ENCODE measurements at places on chromosomes 13 and 19.

GRCh38 chr19:21508198-21508597, 2.8 kb downstream of the ZNF429 start:
- DNase-seq: no peak

DNA sequence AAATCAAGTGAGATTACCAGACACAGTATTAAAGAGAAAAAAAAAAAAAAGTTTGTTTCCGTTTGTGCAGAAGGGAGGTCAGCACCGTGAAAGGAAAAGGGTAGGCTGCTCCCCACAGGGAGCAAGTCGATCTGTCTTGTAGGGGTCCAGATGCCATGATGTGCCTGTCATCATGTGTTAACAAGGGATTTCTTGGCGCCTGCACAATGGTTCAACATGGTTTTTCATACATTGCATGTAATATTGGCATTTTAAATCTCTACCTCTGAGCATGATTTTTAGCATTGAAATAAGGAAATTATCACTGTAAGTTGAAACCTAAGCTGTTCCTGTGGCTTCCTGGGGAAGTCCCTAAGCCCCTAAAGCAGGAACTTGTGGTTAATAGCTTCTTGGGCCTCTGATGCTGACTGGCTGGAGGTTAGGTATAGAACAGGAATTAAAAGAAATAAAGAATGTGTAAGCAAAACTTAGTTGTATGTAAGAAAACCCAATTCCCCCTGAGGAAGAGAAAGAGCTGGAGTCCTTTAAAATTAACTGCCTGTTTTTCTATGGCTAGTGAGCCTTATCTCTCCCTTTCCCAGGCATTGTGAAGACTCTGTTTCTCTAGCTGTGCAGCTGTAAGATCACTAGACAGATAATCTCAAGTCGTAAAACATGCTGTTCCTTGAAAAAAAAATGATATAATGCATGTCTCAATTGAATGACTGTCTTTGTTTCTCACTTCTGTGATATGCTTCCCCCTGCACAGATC, 7.4 kb upstream of the FCGBP start:
- no peak for DNase-seq

GRCh38 chr19:45981350-45981749, 7.7 kb upstream of the NOVA2 start:
- no peak for DNase-seq

GRCh38 chr19:34350161-34350561, 14.8 kb upstream of the GPI start:
- no peak for DNase-seq

GRCh38 chr19:52691215-52691610, 43.6 kb downstream of the ZNF611 start:
- no peak for DNase-seq

- DNase-seq: no peak
These were observed 395.5 kb downstream of the EFNB2 start for GRCh38 chr13:106139942-106140341.

DNA sequence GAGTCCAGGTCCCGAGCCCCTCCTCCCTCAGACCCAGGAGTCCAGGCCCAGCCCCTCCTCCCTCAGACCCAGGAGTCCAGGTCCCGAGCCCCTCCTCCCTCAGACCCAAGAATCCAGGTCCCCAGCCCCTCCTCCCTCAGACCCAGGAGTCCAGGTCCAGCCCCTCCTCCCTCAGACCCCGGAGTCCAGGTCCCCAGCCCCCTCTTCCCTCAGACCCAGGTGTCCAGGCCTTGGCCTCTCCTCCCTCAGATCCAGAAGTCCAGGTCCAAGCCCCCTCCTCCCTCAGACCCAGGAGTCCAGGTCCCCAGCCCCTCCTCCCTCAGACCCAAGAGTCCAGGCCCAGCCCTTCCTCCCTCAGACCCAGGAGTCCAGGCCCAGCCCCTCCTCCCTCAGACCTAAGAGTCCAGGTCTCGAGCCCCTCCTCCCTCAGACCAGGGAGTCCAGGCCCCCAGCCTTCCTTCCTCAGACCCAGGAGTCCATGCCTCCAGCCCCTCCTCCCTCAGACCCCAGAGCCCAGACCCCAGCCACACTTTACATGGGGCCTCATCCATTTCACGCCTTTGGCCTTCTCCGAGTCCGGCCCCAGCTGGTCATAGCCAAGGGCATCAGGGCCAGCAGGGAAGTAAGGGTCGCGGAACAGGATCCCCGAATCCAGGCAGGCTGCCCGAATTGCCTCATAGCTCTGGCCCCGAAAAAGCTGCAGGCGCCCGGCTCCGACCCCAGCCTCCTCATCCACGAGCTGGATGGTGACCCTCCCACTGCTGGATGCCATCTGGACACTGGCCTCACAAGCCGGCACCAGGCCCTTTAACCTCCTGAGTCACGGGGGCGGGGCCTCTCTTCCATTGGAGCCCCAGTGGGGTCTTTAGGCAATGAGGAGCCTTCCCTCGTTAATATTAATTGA, 628 bp downstream of the CAPN12 start:
- no peak for DNase-seq

DNA sequence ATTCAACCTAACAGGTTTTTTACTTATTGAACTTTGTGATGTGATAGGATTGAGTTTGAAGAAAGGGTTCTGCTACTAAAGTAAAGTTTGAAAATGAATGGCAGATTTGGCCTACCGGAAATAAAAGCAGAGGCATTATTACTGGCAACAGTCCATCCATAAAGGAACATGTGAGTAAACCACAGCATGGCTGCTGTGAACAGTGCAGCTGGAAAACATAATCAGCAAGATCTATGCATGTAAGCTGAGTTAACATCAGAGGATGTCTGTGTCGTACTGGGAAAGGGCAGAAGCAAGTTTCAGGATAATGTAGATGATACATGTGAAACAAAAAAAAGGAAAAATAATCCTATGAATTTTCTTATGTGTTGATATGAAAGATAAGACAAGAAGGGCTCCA, 87.6 kb downstream of the CYSLTR2 start:
- no peak for DNase-seq

GRCh38 chr19:6415591-6416190, 8.9 kb downstream of the KHSRP start:
- DNase-seq: no peak

DNA sequence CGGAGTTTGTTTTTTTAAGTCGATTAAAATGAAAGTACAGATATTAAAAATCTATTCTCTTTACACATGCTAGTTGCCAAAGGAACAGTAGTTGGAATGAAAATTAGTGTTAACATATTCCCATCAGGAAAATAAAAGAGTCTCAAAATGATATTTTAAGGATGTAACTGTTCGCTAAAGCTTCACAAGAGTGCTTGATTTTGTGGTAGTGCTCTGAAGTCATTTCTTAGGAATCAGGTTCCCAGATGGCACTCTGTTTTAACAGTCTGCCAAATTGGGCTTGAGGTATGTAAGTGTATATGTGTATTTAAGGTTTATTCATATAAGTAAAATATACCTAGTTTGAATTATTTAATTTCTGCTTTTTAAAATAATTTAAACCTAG, 128.8 kb downstream of the LMO7 start:
- no peak for DNase-seq

DNA sequence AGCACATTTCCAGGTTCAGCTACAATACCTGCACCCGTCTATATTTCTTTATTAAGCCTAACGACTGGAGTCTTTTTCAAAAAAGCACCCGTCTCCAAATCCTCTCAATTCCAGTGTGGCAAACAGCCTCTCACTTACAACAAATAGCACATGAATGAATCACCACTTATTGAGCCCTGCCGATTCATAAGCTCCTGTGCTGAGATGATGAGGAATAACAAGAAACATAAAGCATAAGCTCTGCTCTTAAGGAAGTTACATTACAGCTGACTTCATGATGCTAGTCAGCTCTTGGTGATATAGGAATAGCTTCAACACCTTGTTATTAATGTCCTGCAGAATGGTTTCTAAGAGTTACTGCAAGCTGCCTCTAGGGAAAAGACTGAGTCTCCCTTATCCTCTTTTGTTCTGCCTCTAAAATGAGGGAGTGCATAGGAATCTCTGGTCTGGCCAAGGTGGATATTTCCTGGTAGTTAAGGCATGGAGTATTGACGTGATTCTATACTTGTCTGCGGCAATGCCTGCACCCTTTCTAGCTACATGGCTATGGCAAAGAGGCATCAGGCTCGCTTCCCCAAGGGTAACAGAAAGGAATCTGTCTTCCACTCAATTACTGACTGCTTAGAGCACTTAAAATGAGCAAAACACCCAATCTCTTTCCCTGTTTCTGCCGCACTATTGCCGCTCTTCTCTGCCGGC, 195.7 kb downstream of the KLF12 start:
- DNase-seq: peak; percentile 73

- peak; percentile 71 for DNase-seq
These were observed 24.9 kb upstream of the WDR18 start for GRCh38 chr19:958967-959855.

GRCh38 chr13:114067381-114067885, 65.0 kb downstream of the RASA3 start:
- no peak for DNase-seq

DNA sequence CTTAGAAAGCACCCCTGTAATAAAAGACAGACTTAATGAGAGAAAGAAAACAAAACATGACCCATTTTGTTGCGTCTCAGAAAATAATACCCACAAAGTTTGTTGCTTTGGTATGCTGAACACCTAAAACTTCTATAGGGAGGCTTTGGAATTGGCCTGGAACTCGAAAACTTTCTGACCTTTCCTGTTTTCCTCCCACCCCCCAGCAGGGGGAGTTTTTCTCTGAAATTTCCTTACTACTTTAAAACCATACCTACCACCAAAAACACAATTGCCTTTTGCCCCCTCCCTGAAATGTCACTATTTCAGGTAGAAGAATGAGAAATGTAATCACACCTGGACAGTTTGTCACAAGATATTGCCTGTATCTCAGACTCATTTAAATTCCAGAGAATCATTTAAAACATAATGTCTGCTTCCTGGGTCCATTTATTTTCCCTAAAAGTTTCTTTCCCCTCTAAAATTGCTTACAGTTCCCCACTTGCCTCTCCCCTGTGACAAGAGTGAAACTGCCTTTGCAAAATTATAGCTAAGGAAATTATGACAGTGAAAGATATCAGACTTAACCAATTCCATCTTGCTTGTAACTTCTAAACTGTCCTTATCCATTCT, 2700.2 kb downstream of the PCDH9 start:
- no peak for DNase-seq

GRCh38 chr13:73480779-73481559, 422.2 kb downstream of the KLF5 start:
- no peak for DNase-seq

DNA sequence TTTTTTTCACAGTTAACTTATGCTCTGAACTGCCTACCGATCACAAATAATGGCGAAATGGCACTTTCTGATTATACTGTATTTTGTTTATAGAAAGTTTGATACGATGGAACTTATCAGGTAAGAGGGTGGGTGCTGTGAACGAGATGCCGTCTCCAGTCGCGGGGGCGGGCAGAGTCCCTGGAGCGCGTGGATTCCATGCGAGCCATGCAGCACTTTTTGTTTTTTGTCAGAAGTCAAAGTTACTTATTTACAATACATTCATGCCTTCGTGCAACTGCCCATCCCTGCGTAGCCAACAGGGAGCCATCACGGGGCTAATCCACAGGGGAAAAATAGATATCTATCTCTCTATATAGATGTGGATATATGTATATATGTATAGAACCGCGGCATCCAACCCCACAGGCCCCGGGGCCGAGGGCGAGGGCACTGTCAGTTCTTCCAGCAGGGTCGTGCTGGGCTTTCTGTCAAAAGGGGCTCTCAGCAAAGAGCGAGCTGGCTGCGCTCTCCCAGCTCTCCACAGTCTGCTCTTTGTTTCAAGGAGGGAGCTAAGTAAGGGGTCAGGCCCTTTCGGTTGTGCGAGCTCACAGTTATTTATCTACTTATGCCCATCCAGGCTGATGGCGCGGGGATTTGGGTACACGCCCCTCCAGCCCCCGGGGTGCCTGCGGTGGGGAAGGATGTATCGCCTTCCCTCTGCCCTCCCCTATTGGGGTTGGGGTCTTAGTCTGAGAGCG, 3.4 kb downstream of the SLITRK1 start:
- DNase-seq: no peak

- DNase-seq: no peak
These were observed 1161.8 kb upstream of the MIR17HG start for GRCh38 chr13:90185734-90186133.

DNA sequence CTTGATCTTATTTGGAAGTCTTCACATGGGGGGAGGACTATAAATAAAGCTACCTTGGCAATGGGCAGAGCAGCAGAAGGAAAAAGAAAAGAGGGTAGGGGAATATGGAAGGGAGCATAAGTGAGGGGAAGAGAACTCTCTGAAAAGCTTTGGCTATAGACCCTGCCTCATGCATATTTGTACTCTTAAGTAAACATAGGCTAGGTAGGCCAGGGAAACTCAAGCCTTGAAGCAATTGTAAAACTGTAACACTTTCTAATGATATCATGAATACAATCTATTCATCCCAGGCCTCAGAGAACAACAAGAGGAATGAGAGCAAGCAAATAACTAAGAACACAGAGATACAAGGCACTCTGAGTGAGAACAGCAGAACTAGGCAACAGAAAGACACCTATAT, 20.4 kb downstream of the MYCBP2 start:
- no peak for DNase-seq

GRCh38 chr13:80244574-80244973, 96.4 kb downstream of the SPRY2 start:
- DNase-seq: no peak

GRCh38 chr13:110430391-110431336, 123.6 kb downstream of the COL4A2 start:
- no peak for DNase-seq

DNA sequence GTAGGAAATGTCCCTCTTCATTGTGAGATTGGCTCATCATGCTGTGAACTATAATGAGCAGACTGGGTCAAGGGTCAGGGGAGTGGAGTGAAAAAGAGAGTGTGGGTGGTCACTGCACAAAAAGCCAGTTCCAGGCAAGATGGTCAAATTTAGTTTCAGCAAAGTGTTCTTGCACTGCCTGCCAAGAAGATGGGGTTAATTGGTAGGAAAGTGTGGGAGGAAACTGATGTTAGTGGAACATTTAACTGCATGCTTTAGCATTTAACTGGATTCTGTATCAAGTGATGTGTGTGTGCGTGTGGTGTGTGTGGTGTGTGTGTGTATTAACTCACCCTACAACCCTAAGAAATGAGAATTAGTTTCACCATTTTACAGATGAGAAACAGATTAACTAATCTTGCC, 131.6 kb downstream of the COG6 start:
- DNase-seq: no peak

- no peak for DNase-seq
These were observed 19.0 kb upstream of the SPRY2 start for GRCh38 chr13:80359778-80360452.

GRCh38 chr13:101858860-101859259, 406.4 kb downstream of the ITGBL1 start:
- DNase-seq: no peak

DNA sequence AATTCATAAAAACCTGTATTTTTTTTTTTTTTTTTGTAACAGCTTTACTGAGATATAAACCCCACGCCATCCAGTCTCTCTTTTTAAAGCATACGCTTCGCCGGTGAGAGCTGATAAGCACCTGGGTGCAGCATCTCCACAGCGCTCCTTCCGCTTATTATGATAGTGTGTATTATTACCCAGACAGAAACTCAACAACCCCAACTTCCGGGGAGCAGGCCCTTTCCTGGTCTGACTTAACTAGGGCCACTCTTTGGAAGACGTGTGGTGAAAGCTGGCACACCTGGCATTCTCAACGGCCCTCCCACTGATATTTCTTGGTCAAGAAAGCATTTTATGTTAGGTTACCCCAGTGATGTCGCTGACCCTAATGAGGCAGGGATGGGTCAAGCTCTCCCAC, 51.4 kb upstream of the SLC15A1 start:
- DNase-seq: no peak
